GM04503 (cell line): ENCODE measurements at places on chromosomes 2 and 18.

DNA sequence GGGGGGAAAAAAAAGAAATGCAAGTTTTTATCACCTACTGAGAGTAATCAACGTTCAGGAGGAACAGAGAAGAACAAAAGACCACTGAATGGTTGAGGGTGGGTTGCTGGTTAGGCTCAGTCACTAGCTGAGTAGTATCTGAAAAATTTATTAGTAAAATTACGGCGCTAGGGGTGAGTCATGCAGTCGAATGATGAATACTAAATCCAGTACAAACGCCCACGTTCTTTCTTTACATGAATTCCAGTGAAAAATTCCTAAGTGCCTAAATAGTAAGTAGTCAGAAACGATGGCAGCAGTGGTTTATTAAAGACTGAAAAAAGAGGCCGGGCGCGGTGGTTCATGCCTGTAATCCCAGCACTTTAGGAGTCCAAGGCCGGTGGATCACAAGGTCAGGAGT, 52.0 kb downstream of the TEKT4 start:
- no peak for DNase-seq

- no peak for DNase-seq
Observed at GRCh38 chr2:189155795-189156194, 23.8 kb downstream of the COL5A2 start.

GRCh38 chr18:69580107-69580506, 179.4 kb downstream of the DOK6 start:
- DNase-seq, result peak; percentile 19

- DNase-seq, result no peak
Observed at GRCh38 chr18:27277554-27277953, 92.4 kb upstream of the CHST9 start.

DNA sequence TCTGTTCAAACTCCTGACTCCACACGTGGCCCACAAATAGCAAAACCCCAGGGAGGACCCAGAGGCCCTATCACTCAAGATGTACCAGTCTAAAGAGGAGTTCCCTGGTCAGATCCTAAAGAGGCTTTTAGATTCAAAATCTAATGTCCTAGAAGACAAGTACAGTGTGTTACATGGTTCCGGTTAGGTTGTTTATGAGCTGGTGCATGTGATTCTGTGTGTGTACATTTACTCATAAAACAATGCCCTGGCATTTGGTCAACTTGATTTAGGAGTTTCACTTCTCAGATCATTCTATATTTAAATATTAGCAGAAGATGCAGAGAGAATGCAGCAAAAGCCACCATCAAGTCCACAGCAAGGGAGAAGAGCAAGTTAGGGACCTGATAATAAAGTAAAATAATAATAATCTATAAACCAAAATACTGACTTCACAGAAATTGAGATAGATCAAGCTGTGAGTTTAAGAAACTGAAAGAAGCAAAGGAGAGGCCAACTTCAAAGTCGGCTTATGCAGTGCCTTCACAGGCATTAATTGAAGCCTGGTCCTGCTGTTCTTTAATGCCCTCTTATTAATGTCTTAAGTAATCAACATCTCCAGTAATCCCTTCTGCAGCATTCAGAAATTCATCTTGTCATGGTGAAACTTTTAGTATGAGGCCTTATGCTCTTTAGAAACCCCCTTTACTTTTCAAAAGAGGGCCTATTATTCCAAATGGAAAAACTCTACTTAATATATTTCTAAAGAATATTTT, 4.2 kb upstream of the AP1S3 start:
- DNase-seq, result no peak

DNA sequence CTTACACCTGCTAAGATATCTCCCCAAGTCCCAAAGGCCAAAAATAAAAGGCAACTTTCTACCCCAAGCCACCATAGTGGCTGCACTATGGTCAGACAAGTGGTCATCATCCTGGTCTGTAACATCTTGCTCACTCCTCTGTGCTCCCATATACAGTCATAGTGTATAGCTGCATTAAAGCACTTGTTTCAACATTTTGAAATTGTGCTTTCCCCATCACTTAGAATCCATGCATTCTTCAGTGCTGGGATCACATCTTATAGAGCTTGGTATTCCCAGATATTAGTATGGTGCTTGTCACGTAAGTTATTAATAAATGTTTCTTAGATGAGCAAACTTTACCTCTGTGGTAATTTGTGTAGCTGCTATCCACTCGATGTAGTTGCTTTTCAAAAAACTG, 40.4 kb upstream of the CDC42EP3 start:
- no peak for DNase-seq

DNA sequence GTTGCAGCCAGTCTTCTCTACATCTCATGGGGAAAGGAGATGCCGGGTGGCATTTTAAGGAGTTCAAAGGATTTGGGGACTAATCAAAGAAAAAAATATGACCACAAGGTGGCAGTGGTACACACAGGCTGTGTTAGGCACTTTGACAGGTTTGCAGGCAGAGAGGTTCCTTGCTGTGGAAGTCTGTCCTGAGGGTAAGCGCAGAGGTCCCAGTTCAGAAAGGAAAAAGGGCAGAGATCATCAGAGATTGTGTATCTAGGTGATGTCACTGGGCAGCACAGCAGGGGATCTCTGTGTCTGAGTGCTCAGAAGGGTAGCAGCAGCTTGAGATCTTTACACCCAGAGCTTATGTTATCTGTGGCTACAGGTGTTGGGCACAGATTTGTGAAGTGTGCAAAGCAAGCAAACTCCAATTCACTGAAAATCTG, 231.4 kb downstream of the LRRTM1 start:
- no peak for DNase-seq

- no peak for DNase-seq
Observed at GRCh38 chr2:160290598-160290997, 90.5 kb upstream of the ITGB6 start.

DNA sequence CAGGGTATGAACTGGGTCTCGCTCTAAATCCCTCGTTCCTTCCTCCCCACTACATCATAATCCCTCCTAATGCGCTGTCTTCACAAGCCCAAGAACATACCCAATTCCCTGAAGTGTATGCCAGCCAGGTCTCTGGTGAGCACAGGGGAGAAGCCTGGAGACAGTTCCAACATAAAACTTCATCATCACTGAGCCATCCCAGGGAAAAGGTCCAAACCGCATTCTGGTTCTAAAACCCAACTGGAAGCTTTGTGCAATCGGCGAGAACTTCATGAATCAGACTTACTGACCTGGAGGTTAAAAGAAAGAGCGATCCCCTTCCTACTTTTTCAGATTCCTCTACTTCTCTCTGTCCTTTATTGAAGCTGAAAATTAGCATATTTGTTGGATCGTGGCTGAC, 132.7 kb downstream of the ALPK2 start:
- DNase-seq, result peak; percentile 57

DNA sequence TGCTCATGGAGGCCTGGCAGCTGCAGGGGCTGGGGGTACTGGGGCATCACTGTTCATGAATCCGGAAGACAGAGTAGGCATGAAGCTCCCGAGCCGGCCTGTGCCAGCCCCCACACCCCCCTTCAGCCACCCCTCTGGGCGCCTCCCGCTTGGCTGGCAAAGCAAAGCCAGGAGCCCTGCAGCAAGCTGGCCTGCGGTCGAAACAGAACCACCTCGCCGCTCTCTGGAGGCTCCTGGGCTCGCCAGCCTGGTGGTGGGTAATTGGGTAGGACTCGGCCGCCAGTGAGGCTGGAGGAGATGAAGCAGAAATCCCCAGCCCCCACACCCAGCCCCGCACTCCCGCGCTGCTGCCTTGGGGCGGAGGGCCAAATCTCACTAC, 70.9 kb upstream of the GPC1 start:
- DNase-seq, result no peak

DNA sequence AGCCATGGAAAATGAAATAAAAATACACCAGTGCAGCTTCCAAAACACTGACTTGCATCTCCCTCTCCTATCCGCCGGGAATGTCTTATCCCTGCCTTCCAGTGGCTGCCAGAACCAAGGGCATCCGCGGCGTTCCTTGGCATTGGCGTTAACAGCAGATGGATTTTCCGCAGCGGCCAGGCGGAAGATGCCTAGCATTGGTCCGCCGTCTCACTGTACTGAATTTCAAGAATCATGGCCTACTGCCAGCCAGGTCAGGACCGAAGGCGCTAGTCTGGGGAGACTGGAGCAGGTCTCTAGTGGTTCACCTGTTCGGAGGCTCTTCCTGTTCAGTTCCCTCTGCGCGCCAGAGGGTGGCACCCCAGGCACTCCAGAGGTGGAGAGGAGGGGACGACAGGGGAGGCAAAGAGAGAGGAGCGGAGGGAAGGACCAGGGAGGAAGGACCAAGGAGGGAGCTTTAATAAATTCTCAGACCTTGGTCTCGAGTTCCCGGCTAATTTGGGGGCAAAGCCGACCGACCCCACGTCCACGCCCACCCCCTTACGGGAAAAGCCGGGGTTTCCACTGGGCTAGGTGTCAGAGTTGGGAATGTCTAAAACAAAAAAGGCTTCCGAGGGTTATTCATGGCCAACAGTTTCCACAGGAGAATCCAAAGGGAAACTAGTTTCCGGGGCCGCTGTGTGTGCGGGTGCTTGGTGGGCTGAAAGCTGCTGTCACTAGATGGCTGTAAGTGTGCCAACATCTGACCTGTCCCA, 3.7 kb upstream of the BCL2L11 start:
- DNase-seq, result no peak

GRCh38 chr18:44974174-44974573, 293.5 kb downstream of the SETBP1 start:
- no peak for DNase-seq

GRCh38 chr2:36476411-36476810, 120.8 kb downstream of the CRIM1 start:
- no peak for DNase-seq

- DNase-seq, result no peak
Observed at GRCh38 chr18:48816554-48816953, 134.2 kb downstream of the SMAD7 start.

DNA sequence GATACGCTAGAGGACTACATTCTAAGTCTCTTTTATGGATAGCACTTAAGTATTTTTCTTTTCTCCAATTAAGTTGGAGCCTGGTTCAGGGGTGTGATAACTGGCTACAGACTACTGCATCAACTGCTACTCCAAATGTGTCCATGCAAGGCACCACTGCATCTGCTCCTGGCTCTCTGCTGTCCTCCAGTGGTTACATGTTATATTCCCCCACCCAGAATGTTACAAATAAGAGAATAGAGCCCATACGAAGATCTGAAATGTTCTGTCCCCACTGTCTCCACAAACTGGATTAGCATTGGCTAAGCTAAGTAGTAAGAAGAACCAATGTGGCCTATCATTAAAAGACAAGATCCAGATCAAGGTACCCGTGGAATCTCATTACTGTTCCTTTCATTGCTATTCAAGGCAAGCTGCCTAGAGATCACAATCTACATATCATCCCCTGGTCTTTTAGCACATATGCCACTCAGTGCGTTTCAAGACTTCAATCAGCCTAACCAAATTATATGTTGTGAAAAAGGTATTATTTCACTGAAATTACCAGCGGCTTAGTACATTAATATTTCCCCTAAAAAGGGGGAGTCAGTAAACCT, 308.3 kb upstream of the SLC8A1 start:
- no peak for DNase-seq

- no peak for DNase-seq
Observed at GRCh38 chr2:130261099-130261498, 62.9 kb upstream of the TUBA3E start.

DNA sequence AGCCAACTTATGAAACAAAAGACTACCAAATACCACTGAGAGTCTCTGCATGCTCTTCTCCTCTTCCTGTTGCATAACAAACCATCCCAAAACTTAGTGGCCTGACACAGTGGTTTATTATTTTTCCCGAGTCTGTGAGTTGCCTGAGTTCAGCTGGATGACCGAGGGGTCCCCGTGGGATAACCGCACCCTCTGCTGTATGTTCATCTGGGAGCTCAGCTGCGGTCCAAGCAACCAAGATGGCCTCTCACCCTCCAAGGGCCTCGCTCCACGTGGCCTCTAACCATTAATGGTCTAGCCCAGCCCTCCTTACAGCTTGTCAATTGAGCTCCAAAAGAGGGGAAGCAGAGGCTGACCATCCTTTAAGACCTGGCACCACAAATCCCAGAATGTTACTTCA, 17.1 kb downstream of the ITM2C start:
- no peak for DNase-seq

DNA sequence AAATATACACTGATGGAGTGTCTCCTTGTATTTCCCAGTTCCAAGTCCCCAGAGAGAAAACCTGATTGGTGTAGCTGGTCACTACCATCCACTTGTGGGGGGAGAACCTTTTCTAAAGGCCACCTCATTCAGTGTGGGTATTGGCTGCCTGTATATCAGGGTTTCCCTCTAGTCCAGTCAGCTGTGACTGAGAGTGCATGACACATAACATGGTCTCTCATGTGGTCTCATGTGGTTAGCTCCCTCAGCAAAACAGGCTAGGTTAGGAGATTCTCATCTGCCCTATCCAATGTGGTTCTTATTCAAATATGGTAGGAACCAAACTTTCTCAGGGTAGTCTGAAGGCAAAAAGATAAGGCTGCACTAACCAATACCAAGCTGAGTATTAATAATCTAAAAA, 4.1 kb upstream of the GORASP2 start:
- no peak for DNase-seq

DNA sequence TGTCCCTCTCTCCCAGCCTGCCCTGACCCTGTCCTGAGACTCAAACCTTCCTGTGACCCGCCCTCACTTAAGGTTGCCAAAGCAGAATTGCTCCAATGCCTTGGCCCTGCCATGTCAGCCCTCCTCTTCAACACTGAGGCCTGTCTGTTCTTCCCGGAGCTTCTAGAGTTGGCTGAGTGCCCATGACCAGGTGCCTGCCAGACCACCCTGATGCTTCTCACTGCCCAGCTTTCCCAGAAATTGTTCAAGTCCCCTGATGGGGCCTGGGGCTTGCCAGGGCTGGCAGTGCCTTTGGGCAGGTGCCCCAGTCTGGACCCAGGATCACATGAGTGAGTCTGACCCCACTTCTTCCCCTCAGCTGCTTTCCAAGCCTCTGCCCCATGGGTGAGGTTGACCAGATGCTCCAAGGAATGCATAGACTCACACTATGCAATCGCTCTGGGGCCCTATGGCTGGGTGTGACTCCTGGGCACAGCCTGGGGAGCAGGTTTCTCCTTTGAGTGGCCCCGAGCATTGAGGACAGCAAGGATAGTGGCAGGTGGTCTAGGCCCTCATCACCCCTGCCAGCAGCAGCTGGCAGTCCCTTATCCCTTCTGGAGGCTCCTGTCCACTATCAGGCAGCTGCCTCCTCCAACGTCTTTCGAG, 3.1 kb upstream of the INPP5D start:
- no peak for DNase-seq

DNA sequence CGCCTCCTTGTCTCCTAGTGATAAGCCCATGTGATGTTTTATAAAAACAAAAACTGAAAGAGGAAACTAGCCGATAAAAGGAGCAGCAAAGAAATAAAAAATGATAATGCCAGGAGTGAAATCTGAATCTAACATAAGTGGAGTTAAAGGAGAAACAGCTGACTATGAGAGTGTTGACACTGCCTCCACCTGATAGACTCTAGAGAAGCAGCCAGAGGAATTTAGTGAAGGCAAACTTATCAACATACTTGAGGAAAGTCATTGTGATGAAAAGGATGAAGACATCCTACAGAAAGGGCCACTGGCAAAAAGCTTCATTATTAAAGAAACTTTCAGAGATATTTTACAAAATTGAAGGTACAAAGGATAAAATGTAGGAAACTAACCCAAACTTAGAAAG, 1.9 kb downstream of the M1AP start:
- DNase-seq, result no peak
